ENCODE measurements at places on chromosomes 4 and X.

GRCh38 chr4:115918149-115918548 is 804.7 kb upstream of the NDST4 start:
- DNase-seq = no peak

DNA sequence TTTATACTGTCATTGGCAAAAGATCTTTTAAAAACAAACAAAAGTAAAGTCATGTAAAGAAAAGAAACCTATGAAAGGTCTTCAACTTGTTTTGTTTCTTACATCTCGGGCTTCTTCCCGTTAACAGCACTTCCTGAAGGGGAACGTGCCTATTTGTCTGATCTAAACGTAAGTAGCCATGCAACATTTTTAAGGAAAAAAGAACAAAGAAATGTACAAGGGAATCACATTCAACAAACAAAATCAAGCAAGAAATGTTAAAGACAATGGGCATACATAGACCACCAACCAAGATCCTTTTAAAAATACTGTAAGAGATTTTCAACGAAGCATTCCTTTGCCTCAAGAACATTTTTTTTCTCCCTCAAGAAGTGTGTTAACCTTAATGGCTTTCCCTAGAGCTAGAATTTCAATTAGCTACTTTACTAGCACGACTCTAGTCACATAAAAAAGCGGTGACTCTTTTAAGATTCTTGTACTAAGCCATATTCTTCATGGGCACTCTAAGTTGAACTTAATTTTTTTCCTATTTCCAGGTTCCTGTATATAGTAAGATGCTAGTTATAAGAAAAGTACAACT is 112.0 kb upstream of the TTC29 start:
- no peak for DNase-seq

DNA sequence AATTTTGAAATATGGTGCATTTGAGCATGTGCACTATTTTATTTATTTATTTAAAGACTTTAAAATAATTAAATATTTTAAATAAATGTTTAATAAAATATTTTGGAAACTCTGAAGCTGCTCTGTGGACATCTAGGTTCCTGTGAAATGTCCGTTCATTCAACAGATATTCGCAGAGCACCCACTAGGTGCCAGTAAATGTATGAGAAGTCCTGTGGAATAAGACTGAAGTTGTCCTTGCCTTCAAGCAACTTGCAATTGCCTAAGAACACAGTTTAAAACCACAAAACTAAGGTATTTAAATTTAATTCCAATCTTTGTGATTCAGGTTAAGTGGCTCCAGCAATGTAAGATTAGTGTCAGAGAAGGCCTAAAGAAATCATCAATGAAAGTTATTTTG is 306.7 kb downstream of the GBA3 start:
- no peak for DNase-seq

DNA sequence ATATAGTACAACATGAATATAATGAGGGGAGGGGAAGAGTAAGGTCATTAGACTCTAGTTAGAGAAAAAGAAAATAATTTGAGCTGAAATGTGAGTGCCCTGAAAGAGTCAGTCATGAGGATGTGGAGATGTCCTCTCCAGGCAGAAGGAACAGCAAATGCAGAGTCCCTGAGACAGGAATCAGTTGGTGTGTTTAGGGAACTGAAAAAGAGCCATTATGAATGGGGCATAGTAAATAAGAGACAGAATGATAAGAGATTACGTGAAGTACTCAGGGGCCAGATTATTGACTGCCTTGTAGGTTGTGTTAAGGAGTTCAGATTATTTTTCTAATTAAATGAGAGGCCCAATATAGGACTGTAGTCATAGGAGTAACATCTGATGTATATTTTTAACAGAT is 147.0 kb downstream of the PDLIM5 start:
- no peak for DNase-seq

- no peak for DNase-seq
Measured at GRCh38 chr4:40132816-40133215, 64.0 kb upstream of the RHOH start.

DNA sequence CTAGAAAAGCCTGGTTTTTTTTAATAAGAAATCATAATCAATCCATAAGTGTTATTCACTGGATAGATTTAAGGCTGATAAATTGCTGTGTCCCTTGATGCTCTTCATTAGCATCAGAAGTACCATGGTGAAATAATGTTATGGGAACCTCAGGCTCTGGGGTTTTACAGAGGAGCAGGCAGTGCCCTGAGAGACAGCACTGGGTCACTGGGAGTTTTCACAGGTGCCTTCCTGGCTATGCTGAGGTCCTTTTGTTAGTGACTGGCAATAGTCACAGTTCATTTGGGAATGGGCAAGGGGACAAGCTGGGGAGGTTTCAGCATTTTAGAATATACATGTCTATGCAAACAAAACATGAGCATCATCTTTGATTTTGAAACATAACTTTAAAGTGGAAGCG is 38.6 kb downstream of the ANK2 start:
- DNase-seq = no peak

- no peak for DNase-seq
Measured at GRCh38 chrX:42565739-42566138, 212.2 kb downstream of the PPP1R2C start.

DNA sequence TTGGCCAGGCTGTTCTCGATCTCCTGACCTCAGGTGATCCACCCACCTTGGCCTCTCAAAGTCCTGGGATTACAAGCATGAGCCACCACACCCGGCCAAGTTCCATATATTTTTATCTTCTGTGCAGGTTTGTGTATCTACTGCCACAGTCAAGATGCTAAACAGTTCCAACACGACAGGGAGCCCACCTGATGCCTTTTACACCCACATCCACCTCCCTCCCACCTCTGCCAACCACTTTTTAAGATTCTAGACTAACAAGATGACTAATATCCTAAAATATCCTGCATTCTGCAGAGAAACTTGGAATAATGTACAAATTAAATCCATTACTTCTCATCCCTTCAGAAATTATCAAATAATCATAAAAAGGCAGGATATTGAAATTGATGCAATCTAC is 19.3 kb upstream of the RPL34 start:
- no peak for DNase-seq
